Adrenal gland (tissue), 19 donors: ENCODE measurements at places on chromosomes 3 and 15. TPM values are rescaled to one million over a fixed set of nuclear protein-coding genes. Genes with fewer than 3 reads are reported as not detected.
A peak's percentile ranks its signal among the peaks of the same experiment; 100 is the strongest.

The ACTC1 gene
- 0.33 TPM for total RNA-seq

The SORD gene
- 36.3 TPM for total RNA-seq

The CPNE9 gene
- total RNA-seq = 0.92 TPM

The HRH1 gene
- total RNA-seq = 6.5 TPM

The DNAJA4 gene
- total RNA-seq = 26.2 TPM

The MINAR1 gene
- 14.4 TPM for total RNA-seq

The GOLGA6B gene
- total RNA-seq = not detected

The CHCHD6 gene
- total RNA-seq = 13.9 TPM

- H3K4me1 ChIP-seq = no peaks in the 10 kb centered on the region
- H3K27me3 ChIP-seq = no peaks in the 10 kb centered on the region
- H3K4me3 ChIP-seq = no peak overlapping the region
- H3K27ac ChIP-seq = no peak overlapping the region
- no peak for DNase-seq
- H3K36me3 ChIP-seq = no peaks in the 10 kb centered on the region
Observed at GRCh38 chr3:197926418-197926817, 23.6 kb upstream of the RPL35A start.

DNA sequence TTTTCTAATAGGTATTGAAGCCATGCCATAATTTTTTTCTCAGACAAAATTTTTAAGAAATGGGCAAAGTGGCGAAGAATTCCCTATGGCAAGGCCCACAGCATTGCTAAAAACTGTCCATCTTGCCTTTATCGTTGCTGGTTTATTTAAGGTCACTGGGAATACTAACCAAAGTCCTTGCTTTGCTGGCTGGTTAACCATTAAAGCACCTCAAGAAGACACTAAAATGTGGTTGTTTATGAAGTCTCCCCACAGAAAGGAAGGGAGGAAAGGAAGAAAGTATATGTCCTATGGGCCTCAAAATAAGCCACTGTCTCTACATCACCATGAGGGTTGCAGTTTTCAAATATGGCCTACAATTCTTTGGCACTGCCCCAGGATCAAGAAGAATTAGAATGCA lies 13.2 kb downstream of the SH3BP5 start:
- peak overlapping the region; percentile 99 for H3K27ac ChIP-seq
- H3K36me3 ChIP-seq = no peaks in the 10 kb centered on the region
- H3K4me3 ChIP-seq = no peak overlapping the region
- H3K27me3 ChIP-seq = no peaks in the 10 kb centered on the region

GRCh38 chr3:172213904-172214303 lies 174.5 kb downstream of the FNDC3B start:
- H3K27me3 ChIP-seq = no peaks in the 10 kb centered on the region
- no peak for DNase-seq
- no peaks in the 10 kb centered on the region for H3K36me3 ChIP-seq
- H3K4me3 ChIP-seq = no peak overlapping the region

GRCh38 chr3:169384573-169384972 lies 278.9 kb downstream of the MECOM start:
- no peak for DNase-seq
- H3K27ac ChIP-seq = no peak overlapping the region
- H3K27me3 ChIP-seq = no peaks in the 10 kb centered on the region
- H3K36me3 ChIP-seq = no peaks in the 10 kb centered on the region

- no peaks in the 10 kb centered on the region for H3K4me1 ChIP-seq
- no peak overlapping the region for H3K27ac ChIP-seq
- peak; percentile 55 for DNase-seq
- no peak overlapping the region for H3K4me3 ChIP-seq
- H3K27me3 ChIP-seq = no peaks in the 10 kb centered on the region
Observed at GRCh38 chr3:49607105-49607591, 52.9 kb downstream of the BSN start.

DNA sequence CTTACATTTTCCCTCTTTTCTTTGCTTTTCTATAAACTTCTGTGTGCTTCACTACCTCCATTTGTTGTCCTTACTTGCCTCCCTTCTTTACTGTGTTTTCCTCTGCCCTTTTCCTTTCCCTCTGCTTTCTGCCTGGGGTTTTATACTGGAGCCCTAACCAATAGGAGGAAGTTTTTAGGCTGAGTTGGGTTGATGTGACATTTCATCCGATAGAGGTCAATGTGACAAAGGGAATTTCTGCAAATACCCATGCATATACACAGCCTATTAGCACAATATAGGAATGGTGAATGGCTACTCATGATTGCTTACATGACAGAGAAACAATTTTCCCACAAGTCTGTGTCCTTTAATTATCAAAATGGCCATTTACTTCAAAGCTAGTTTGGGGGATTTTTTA lies 153.0 kb upstream of the ARPP21 start:
- no peaks in the 10 kb centered on the region for H3K4me1 ChIP-seq
- no peaks in the 10 kb centered on the region for H3K27me3 ChIP-seq
- no peak overlapping the region for H3K27ac ChIP-seq
- no peaks in the 10 kb centered on the region for H3K36me3 ChIP-seq
- no peak for DNase-seq

GRCh38 chr3:110576960-110577359 lies 494.7 kb upstream of the NECTIN3 start:
- no peaks in the 10 kb centered on the region for H3K4me1 ChIP-seq
- H3K27me3 ChIP-seq = no peaks in the 10 kb centered on the region
- peak; percentile 49 for DNase-seq
- H3K27ac ChIP-seq = peak overlapping the region; percentile 49
- H3K4me3 ChIP-seq = no peak overlapping the region

DNA sequence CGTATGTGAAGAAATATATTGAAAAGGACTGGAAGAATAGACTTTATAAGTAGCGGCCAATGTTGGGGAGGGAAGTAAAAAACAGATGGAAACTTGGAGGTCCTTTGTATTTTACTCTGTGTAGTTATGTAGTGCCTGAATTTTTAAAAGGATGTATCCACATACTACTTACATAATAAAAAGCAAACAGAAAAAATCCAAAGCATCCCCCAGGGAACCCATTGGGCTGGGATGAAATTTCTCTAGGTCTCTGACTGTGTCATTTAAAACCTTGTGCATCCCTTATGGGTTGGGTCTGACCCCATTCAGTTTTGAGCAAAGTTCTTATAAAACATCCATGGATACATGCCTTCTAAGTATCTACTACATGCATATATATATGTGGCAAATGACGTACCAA lies 141.1 kb downstream of the NR1D2 start:
- DNase-seq = no peak
- H3K27ac ChIP-seq = no peak overlapping the region
- H3K4me1 ChIP-seq = no peaks in the 10 kb centered on the region
- no peaks in the 10 kb centered on the region for H3K27me3 ChIP-seq

- no peak for DNase-seq
- no peak overlapping the region for H3K27ac ChIP-seq
- H3K4me1 ChIP-seq = no peaks in the 10 kb centered on the region
- no peaks in the 10 kb centered on the region for H3K36me3 ChIP-seq
- H3K27me3 ChIP-seq = no peaks in the 10 kb centered on the region
Observed at GRCh38 chr15:97479957-97480356, 480.5 kb upstream of the ARRDC4 start.

GRCh38 chr3:186368717-186369116 lies 6.7 kb upstream of the DGKG start:
- no peak overlapping the region for H3K27ac ChIP-seq
- DNase-seq = no peak
- no peak overlapping the region for H3K4me3 ChIP-seq

- H3K27me3 ChIP-seq = no peaks in the 10 kb centered on the region
- H3K4me3 ChIP-seq = no peak overlapping the region
- no peak overlapping the region for H3K27ac ChIP-seq
- DNase-seq = no peak
- peaks cover 22% of the 10 kb centered on the region for H3K4me1 ChIP-seq
- H3K36me3 ChIP-seq = no peaks in the 10 kb centered on the region
Observed at GRCh38 chr3:142150271-142150670, 927 bp upstream of the TFDP2 start.

DNA sequence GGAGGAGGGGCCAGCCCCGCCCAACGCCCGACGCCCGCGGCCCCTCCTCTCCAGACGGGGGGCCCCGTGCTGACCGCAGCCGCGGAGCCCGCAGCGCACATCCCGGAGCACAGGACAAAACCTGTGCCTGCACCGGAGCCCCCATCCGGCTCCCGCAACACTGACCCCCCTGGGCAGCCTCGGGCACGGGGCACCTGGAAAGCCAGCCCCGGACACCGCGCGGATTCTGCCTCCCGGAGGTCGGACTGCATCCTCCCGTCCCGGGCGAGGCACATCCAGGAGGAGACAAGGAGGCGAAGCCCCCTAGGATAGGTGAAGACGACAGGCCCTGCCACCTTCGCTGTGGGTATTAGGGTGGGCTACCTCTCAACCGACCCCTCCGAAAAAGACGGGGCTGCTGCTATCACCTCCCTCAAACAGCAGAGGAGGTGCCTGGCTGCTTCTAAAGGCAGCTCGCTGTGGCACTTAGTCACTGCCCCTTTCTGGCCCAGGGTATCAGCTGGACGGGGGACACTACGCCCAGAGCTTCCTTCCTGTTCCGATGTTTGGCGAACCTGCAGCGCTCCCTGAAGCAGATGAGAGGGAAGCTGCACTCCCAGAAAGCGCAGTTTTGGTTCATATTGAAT lies 10.6 kb downstream of the XXYLT1 start:
- peak; percentile 47 for DNase-seq
- H3K4me1 ChIP-seq = peaks cover 9% of the 10 kb centered on the region
- H3K27ac ChIP-seq = peak overlapping the region; percentile 93
- H3K36me3 ChIP-seq = no peaks in the 10 kb centered on the region
- H3K4me3 ChIP-seq = no peak overlapping the region

DNA sequence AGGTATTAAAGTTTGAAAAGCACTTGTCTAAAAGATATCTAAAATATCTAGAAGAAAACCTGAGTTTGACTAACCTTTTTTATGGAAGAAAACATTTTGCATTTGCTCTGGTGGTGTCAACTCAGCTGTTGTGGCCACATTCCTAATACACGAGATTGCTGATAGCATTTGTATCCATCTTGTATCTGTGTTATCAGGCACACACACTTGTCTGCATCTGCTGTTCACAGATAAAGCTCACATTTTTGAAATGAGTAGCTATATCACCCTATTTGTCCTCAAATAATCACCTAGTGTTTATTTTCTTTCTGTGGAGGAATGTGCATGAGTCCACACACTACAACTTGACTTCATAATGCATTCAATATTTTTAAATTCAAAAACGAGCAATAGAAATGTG lies 632.3 kb upstream of the NR2F2 start:
- no peak overlapping the region for H3K4me3 ChIP-seq
- no peak overlapping the region for H3K27ac ChIP-seq
- DNase-seq = no peak
- H3K4me1 ChIP-seq = no peaks in the 10 kb centered on the region
- H3K36me3 ChIP-seq = no peaks in the 10 kb centered on the region

DNA sequence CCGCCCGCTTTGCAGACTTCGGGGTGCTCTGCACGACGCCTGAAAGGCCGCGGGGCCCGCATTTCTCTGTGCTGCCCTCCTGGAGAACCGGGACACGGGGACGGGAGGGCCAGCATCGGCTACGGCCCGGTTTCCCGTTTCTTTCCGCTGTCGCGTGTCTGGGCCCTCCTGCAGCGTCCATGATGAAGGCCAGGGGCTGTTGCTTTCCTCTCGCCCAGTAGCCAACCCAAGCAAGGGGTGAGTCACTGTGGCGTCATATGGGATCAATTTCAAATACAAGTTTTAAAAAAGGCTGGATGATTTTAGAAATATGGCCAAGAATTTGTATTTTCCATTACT lies 435 bp downstream of the SLC35G2 start:
- peak; percentile 58 for DNase-seq
- H3K27me3 ChIP-seq = no peaks in the 10 kb centered on the region
- H3K4me3 ChIP-seq = no peak overlapping the region
- H3K27ac ChIP-seq = peak overlapping the region; percentile 99
- peaks cover 22% of the 10 kb centered on the region for H3K4me1 ChIP-seq
- no peaks in the 10 kb centered on the region for H3K36me3 ChIP-seq

GRCh38 chr3:151935446-151935845 lies 62.0 kb downstream of the SUCNR1 start:
- no peak overlapping the region for H3K27ac ChIP-seq
- H3K4me1 ChIP-seq = no peaks in the 10 kb centered on the region
- no peak overlapping the region for H3K4me3 ChIP-seq
- DNase-seq = no peak

DNA sequence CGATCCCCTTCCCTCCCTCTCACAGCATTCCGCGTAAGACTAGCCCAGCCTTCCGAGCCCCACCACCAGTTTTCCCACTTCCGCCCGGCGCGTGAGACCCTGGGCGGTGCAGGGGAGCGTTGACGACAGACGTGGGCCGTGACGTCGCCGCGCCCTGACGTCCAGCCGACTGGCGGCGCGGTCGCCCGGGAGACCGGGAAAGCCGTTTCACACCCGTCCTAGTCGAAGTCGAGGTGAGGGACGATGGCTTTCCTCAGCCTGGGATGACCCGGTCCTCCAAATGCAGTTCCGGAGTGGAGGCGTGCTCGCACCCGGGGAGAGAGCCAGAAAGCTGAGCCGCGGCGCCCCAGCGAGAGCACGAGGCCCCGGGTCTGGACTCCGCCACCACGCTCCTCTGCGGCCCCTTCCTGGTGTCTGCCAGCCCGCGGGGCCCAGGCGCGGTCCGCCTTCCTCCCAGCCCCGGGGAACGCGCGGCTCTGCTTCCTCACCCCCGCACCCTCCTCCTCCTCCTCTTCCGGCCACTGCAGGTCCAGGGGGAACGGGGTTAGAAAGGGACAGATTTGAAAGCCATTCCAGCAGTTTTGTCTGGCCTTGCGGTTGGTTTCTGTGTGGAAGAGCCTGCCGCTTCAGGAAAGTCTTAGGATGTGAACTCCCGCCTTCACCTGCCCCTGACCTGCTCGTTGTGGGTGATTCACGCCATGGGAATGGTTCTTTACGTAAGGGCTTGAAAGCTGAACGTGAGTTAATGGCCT lies at the start of gene LEKR1:
Gene LEKR1 (plus strand): TSS at position 210 of the 752 bp plus-strand sequence. CDS start 2,977 bp downstream, outside the sequence.
- H3K27me3 ChIP-seq = no peaks in the 10 kb centered on the region
- peak within 1 kb of the TSS; percentile 74 for H3K4me3 ChIP-seq
- H3K27ac ChIP-seq = peak within 1 kb of the TSS; percentile 100
- peak; percentile 92 for DNase-seq
- no peaks in the 10 kb centered on the region for H3K36me3 ChIP-seq
- no peaks in the 10 kb centered on the region for H3K4me1 ChIP-seq

- H3K27me3 ChIP-seq = no peaks in the 10 kb centered on the region
- DNase-seq = no peak
- H3K27ac ChIP-seq = no peak overlapping the region
- H3K4me1 ChIP-seq = no peaks in the 10 kb centered on the region
- H3K4me3 ChIP-seq = no peak overlapping the region
Observed at GRCh38 chr3:105304487-105304886, 62.2 kb upstream of the ALCAM start.

DNA sequence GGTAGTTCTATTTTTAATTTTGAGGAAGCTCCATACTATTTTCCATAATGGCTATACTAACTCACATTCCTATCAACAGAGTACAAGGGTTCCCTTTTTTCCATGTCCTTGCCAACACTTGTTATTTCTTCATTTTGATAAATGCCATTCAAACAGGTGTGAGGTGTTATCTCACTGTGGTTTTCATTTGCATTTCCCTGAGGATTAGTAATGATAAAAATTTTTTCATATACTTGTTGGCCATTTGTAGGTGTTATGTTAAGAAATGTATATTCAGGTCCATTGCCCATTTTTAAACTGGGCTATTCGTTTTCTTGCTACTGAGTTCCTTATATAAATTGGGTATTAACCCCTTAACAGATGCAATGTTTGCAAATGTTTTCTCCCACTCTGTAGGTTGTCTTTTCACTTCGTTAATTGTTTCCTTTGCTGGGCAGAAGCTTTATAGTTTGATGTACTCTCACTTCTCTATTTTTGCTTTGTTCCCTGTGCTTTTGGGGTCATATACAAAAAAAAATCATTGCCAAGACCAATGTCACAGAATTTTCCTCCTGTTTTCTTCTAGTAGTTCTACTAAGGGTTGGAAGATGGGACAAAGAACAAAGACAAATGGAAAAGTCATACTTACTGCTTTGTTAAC lies 11.0 kb upstream of the VPS39 start:
- no peaks in the 10 kb centered on the region for H3K4me1 ChIP-seq
- H3K27me3 ChIP-seq = no peaks in the 10 kb centered on the region
- DNase-seq = no peak
- peaks cover 55% of the 10 kb centered on the region for H3K36me3 ChIP-seq
